Left lobe of liver (tissue), 2 donors: ENCODE measurements at places on chromosomes 16 and 17. TPM values are rescaled to one million over a fixed set of nuclear protein-coding genes. Genes with fewer than 3 reads are reported as not detected.

DNA sequence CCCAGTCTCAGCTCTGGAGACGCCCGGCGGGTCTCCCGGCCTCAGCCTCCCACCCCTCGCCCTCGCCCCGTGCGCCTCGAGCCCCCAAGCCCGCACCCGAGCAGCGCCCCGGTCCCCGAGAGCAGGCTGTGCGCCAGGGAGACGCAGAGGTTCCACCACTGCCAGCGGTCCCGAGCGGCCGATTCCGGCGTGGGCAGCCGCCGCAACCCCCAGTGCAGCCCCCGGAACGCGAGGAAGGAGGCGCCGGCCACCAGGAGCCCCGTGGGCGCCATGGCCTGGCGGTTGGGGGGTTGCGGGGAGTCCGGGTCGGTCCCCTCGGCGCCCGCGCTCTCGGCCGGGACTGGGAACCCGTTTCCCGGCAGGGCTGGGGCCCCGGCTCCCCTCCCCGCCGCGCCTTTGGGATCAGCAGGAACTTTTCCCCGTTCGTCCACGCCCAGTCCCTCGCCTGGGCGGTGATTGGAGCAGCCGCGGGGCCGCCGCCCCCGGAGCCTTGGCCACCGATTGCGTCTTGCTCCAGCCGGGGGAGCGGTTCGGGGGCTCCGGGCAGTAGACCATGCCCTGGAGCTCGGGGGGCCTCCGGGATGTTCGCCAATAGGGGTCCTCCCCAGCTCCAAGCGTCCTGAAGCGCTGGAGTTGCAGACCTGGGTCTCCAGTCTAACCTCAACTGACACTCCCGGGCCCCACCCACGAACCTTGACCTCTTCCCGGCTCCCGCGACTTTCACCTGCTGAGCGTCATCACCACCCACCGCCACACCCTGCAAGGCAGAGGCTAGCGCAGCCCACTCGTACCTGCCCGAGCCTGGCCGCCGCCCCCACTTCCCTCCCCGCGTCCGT is at the start of gene TLCD2:
Gene TLCD2, minus strand, starts transcription at position 407 of the 836 bp plus-strand sequence. Its CDS starts 135 bp downstream, at position 272.
- DNase-seq, result peak; percentile 88

The TVP23C gene
- total RNA-seq, result 4.1 TPM

DNA sequence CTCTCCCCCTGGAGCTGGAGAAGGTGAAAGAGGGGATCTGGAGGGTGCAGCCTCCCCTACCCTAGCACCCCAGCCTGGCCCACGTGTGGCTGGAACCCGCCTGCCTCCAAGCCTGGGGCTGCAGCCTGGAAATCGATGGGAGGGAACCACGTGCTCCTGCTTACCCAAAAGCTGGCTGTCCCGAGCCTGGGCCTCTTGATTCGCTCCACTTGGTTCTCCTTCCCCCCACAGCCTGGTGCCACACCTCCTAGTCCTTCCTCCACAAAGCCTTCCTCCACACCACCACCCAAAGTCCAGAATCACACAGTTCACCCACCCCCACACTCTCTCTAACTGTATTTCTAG is 29.3 kb downstream of the CFAP20 start:
- DNase-seq, result no peak

GRCh38 chr17:76725580-76726230 is 701 bp downstream of the JMJD6 start:
- peak; percentile 75 for DNase-seq

The SLC16A6 gene
- 0.40 TPM for total RNA-seq

The CSH1 gene
- not detected for total RNA-seq
